ENCODE measurements at places on chromosomes 6 and 20. TPM values are rescaled to one million over a fixed set of nuclear protein-coding genes. Genes with fewer than 3 reads are reported as not detected.

The RAET1G gene
- 10.8 TPM for total RNA-seq

The FLRT3 gene
- 2.0 TPM for total RNA-seq

The BFSP1 gene
- 4.5 TPM for total RNA-seq

The NRSN1 gene
- not detected for total RNA-seq

The SMIM13 gene
- total RNA-seq: 13.8 TPM

The SASH1 gene
- 3.3 TPM for total RNA-seq

The SEC63 gene
- total RNA-seq: 22.8 TPM

The PCK1 gene
- total RNA-seq: not detected

The KIF3B gene
- 23.0 TPM for total RNA-seq

The LAMA2 gene
- 0.38 TPM for total RNA-seq
